Stimulated activated naive CD8-positive, alpha-beta T cell treated with anti-CD3 and anti-CD28 coated beads, Interleukin-15, Interleukin-2, amounts not matched to agents 100 U/mL and 50 U/mL, for 24 hours (primary cell): ENCODE measurements at places on chromosomes 3 and 15.

- no peak for DNase-seq
Measured at GRCh38 chr3:23807424-23808015, 1.8 kb downstream of the UBE2E1 start.

- DNase-seq: no peak
Measured at GRCh38 chr3:119408243-119408950, 55.0 kb downstream of the TMEM39A start.

- DNase-seq: no peak
Measured at GRCh38 chr3:128081846-128082245, 29.6 kb downstream of the SEC61A1 start.

- DNase-seq: no peak
Measured at GRCh38 chr3:24470277-24470676, 24.4 kb downstream of the THRB start.

DNA sequence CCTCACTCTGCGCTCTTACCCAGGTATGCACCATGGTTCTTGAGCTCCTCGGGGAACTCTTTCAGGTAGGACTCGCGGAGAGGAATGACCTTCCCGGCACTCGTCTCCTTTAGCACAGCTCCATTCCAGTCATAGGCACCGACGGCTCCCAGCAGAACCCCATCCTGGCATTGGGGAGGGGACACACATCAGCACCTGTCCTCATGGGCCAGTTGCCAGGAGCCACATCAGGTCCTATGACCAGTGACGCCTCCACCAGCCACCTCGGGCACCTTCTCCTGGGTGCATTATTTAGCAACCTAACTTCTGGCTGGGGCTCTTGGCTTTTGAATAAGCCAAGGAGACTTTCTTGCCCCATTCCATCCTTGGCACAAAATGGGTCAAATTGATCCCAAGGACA is 61.9 kb downstream of the FEM1B start:
- DNase-seq: no peak

GRCh38 chr3:133479401-133479800 is 79.5 kb downstream of the BFSP2 start:
- DNase-seq: no peak

DNA sequence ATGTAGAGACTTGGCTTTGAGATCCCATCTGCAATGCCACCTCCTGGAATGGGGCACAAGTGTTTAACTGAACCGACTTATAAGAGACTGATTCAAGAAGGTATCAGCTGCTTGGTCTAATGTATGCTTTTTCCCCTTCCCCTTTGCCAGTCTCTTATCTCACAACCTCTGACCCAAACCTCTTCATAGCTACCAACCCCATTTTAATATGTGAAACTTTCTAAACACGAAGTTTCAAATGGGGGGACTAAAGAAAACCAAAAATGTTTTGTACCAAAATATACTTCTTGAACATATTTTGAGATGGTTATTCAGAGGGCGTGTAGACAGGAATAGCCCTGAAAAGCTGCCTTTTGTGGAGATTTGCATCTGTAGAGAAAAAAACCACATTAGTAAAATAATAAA is 73.1 kb downstream of the OXSM start:
- DNase-seq: no peak

GRCh38 chr3:2898591-2899353 is 211.4 kb downstream of the IL5RA start:
- no peak for DNase-seq

- DNase-seq: no peak
Measured at GRCh38 chr3:3495611-3496010, 303.6 kb upstream of the LRRN1 start.

- DNase-seq: peak; percentile 83
Measured at GRCh38 chr3:39383045-39383880, at the start of gene SLC25A38. TSS of gene SLC25A38 (plus strand) at chr3:39383370. CDS start at chr3:39383725, 355 bp downstream.

- no peak for DNase-seq
Measured at GRCh38 chr3:34015204-34016142, 217.0 kb downstream of the PDCD6IP start.
